Endothelial cell (in vitro differentiated cells): ENCODE measurements at places on chromosomes 12 and 14.

- DNase-seq: no peak
These were observed 306.6 kb downstream of the DAD1 start for GRCh38 chr14:22282417-22282816.

DNA sequence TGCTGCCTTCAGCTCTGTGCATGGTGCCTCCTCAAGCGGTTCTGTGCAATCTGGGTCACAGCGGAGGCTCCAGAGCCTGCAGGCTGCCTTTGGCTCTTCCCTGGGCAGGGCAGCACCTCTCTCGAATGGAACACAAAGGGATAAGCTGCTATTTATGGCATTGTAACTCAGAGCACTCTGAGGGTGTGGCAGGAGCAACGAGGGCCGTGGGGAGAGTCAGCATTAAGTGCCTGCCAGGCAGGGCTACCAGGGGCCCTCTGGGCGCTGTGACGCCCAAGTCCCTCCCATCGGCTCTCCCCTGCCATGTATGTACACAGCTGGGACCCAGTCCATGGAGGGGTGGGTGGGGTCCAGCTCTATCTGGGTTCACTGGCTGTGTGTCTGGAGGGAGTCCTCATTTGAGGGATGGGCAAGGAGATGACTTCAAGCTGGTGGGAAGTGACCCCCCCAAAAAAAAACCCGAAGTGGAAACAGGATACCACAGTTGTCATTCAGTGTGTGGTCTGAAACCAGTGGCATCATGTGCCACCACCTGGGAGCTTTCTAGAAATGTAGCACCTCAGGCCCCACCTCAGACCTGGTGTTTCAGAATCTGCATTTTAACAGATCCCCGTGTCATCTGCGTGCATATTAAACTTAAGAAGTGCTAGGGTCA, 44.0 kb upstream of the OAS1 start:
- DNase-seq: no peak

GRCh38 chr14:64518229-64518628, 13.7 kb downstream of the ZBTB1 start:
- DNase-seq: no peak

DNA sequence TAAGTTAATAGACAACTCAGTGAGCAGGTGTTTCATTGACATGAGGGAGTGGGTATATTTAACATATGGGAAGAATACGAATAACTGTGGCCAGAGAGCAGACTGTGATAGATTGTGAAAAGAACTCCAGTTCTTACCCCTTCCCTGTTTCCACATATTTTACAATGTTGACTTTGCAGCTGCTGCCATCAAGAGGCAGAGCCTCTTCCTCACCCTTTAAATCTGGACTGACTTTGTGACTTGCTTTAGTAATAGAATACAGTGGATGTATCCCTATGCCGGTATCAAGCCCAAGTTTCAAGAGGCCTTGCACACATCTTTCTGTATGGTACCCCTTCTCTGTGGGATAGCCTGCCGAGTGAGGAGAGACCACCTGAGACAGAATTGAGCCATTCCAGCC, 356.7 kb downstream of the ETNK1 start:
- DNase-seq: no peak

DNA sequence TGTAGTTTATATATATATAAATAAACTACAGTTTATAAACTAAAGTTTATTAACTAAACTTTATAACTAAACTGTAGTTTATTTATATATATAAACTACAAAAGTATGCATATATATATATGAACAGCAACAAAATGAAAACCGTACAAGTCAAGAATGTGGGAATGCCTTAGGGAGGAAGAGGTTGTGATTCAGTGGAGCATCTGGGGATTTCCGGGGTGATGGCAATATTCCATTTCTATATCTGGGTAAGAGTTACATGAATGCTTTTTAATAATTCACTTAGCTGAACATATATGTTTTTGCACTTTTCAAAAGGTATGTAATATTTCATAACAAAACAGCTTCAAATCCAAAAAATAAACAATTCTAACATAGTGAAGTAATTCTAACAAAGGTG, 30.1 kb upstream of the CAND1 start:
- DNase-seq: no peak

DNA sequence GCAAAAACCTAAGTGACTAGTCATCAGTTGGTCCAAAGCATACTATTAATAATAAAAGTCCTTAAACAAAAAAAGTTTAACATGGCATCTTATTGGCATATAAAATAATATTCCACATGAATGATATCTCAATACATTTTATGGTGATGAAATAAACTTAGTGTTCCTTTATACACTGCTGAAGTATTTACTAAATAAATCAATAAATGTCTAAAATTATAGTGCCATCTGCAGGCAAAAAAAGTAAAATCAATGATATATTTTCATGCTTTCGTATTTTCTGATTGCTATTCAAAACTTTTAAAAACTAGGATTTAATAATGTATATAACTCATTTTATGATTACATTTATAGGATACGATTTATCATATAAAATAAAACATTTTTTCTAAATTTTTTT, 30.5 kb downstream of the PUS7L start:
- DNase-seq: no peak

GRCh38 chr12:118098911-118099671, 4.7 kb downstream of the VSIG10 start:
- no peak for DNase-seq

- DNase-seq: no peak
These were observed 544.5 kb upstream of the ATP2B1 start for GRCh38 chr12:90253136-90253535.
